ENCODE measurements at places on chromosomes 4 and X.

- no peak for DNase-seq
These were observed 127.2 kb downstream of the NR3C2 start for GRCh38 chr4:148315049-148315448.

DNA sequence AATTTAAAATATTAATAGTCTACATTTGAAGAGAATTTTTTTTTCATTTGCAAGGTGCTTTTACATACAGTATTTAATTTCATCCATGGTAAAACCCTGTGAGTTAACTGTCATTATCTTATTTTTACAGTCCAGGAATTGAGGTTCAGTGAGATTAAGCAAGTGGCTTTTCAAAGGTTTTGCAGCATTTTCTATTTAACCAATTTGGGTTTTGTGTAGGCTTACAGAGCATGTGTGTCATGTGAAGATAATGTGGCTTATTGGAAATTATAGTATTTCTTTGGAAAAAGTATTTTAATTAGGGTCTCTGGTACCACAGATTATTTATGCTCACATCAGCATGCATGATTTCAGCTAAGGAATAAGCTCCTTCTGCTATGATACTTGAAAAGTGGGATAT lies 4.5 kb downstream of the XK start:
- DNase-seq = no peak

- DNase-seq = no peak
These were observed 103.2 kb downstream of the KLHL8 start for GRCh38 chr4:87117051-87117731.

- no peak for DNase-seq
These were observed 130.3 kb downstream of the DHRSX start for GRCh38 chrX:2370456-2370855.

DNA sequence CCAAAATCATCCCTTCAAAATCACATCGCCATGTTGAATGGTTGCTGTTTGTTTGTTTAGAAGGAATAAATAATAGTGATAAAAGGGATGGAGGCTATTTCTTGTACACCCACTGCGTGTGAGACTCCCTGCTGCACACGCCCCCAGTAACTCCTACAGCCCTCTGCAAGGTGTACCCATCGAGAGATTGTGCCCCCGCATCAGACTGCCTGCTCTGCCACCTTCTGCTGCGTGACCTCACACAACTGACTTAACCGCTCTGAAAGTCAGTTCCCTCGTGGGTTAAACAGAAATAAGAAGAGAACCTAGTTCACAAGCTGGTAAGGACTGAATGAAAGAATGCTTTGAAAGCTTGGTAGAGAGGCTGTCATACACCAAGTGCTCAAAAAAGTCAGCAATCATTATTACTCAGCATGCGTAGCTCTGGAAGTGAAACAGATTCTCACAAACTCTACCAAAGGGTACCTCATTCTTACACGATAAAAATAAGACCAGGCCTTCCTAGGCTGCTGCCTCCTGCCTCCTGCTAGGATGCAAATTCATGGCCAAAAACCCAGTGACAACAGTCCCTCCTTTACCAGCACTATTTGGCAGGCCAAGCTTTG lies 147.1 kb downstream of the CPEB2 start:
- DNase-seq = no peak

GRCh38 chrX:74340051-74340450 lies 36.1 kb downstream of the ZCCHC13 start:
- no peak for DNase-seq

- no peak for DNase-seq
These were observed 14.2 kb downstream of the ATOH1 start for GRCh38 chr4:93842601-93843252.

DNA sequence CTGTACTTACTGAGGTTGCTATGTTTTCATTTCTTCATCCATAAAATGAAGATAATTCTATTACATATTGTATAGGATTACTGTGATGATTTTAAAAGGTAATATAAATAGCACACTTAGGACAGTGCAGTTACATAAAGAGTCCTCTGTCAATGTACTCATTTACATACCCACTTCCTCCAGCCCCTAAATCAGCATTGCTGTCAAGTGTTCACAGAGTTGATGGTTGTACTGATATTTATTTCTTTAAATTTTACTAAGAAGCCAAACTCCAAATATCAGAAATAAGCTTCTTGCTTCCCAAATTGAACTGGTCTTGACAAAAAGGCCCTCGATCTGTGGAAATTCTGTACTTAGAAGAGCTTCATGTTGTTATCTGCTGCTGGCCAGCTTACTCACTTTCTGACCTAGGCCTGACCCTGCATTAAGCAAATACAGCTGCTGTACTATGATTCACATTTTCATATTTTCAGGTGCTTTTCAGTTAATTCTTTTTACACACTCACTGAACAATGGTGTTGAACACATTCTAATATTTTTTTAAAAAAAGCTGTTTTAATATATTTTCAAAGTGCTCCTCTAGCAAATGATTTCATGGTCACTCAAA lies 259.6 kb downstream of the UNC5C start:
- DNase-seq = no peak

Data from stimulated activated CD8-positive, alpha-beta memory T cell treated with anti-CD3 and anti-CD28 coated beads, Interleukin-4, amount 100 ng/mL, for 1 hour (primary cell).